ENCODE measurements at places on chromosomes 2 and 18. TPM values are rescaled to one million over a fixed set of nuclear protein-coding genes. Genes with fewer than 3 reads are reported as not detected.

The PKDCC gene
- polyA plus RNA-seq: not detected

The FBXO41 gene
- polyA plus RNA-seq: 0.85 TPM

- H3K27me3 ChIP-seq: no peaks in the 10 kb centered on the region
- DNase-seq: no peak
- H3K36me3 ChIP-seq: no peaks in the 10 kb centered on the region
Measured at GRCh38 chr2:148965623-148966437, 72.7 kb upstream of the LYPD6B start.

- DNase-seq: no peak
- no peak overlapping the region for H3K4me3 ChIP-seq
- no peaks in the 10 kb centered on the region for H3K27me3 ChIP-seq
- no peak overlapping the region for H3K27ac ChIP-seq
Measured at GRCh38 chr2:26359886-26360473, 13.4 kb upstream of the ADGRF3 start.

- H3K27me3 ChIP-seq: no peaks in the 10 kb centered on the region
- peak overlapping the region; percentile 49 for H3K27ac ChIP-seq
- DNase-seq: peak; percentile 62
- H3K36me3 ChIP-seq: no peaks in the 10 kb centered on the region
- H3K4me3 ChIP-seq: peak overlapping the region; percentile 68
- peaks cover 41% of the 10 kb centered on the region for H3K4me1 ChIP-seq
Measured at GRCh38 chr2:221527776-221528309, 44.3 kb downstream of the EPHA4 start.

GRCh38 chr2:188693111-188693510 lies 281.1 kb upstream of the COL3A1 start:
- H3K4me3 ChIP-seq: no peak overlapping the region
- H3K27me3 ChIP-seq: no peaks in the 10 kb centered on the region
- H3K4me1 ChIP-seq: no peaks in the 10 kb centered on the region
- no peaks in the 10 kb centered on the region for H3K36me3 ChIP-seq
- no peak overlapping the region for H3K27ac ChIP-seq
- no peak for DNase-seq

GRCh38 chr18:25976554-25976953 lies 113.9 kb downstream of the SS18 start:
- no peak overlapping the region for H3K27ac ChIP-seq
- H3K27me3 ChIP-seq: no peaks in the 10 kb centered on the region
- no peaks in the 10 kb centered on the region for H3K36me3 ChIP-seq
- no peak for DNase-seq
- no peaks in the 10 kb centered on the region for H3K4me1 ChIP-seq

The LYG1 gene
- polyA plus RNA-seq: not detected

DNA sequence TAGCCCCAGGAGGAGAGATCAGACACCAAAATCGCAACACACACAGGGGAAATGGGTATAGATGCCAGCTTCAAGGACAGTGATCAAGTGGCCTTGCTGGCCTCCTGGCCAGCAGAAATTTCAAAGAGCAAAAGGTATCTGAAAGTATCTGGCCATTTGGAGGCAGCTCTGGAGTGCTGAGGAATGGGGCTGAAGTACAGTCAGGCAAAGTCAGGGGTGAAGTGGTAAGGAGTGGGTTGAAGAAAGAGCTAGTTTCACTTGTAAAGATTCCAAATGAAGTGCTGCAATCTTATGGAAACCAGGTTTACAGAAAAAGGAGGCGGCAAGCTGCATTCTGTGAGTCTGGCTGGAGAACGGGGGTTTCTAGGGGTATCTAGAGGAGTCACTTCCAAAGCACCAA lies 19.2 kb upstream of the PCBP1 start:
- no peak for DNase-seq
- H3K27ac ChIP-seq: peak overlapping the region; percentile 91
- peaks cover 15% of the 10 kb centered on the region for H3K36me3 ChIP-seq
- no peaks in the 10 kb centered on the region for H3K27me3 ChIP-seq
- peaks cover 31% of the 10 kb centered on the region for H3K4me1 ChIP-seq

DNA sequence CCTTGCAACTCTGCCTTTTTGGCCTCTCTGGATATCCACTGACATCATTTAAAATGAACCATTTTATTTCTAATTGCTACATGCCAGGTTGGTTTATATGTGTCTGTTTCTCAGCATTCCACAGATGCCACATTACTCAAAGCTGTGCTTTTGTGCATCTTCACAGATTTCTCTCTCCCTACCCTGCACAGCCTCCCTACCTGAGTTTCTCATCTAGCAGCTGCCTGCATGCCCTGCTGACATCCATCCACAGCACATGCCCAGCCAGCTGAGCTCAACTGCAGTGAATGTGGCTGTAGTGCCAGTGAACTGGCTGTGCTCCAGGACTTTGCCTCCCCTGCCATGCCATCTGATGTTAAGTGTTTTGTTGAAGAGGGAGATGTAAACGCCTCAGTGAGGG lies 44.5 kb downstream of the PKP4 start:
- no peaks in the 10 kb centered on the region for H3K27me3 ChIP-seq
- no peak for DNase-seq
- H3K4me3 ChIP-seq: no peak overlapping the region

The ZNF385B gene
- polyA plus RNA-seq: not detected

- H3K4me1 ChIP-seq: no peaks in the 10 kb centered on the region
- H3K27me3 ChIP-seq: no peaks in the 10 kb centered on the region
- peak; percentile 12 for DNase-seq
- no peak overlapping the region for H3K4me3 ChIP-seq
Measured at GRCh38 chr2:95231723-95232122, 24.4 kb downstream of the ZNF892 start.

DNA sequence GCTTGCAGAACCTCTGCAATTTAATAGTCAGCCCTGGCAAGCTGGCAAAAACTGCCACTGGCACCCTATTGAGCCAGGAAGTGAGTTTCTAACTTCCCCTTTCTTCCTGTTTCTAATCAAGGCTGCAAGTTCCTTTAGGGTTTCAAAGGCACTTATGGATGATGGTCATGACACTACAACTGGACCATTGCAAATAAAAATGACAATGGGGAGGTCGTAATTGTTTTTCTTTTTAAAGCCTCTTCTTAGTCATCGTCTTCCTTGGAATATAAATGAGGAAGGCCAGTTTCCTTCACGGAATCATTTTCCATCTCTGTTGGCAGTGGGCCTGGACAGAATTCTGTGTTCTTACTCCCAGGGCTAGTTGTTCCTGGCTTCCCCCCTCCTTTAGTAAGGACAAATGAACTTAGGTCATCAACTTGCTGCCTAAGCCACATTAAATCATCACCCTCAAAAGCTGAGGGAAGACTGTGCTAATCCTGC lies 35.8 kb downstream of the SH3RF3 start:
- no peak overlapping the region for H3K27ac ChIP-seq
- H3K4me3 ChIP-seq: no peak overlapping the region
- no peaks in the 10 kb centered on the region for H3K27me3 ChIP-seq
- H3K36me3 ChIP-seq: no peaks in the 10 kb centered on the region
- no peak for DNase-seq

- H3K4me1 ChIP-seq: no peaks in the 10 kb centered on the region
- no peak overlapping the region for H3K4me3 ChIP-seq
- no peaks in the 10 kb centered on the region for H3K27me3 ChIP-seq
- no peak overlapping the region for H3K27ac ChIP-seq
- H3K36me3 ChIP-seq: no peaks in the 10 kb centered on the region
Measured at GRCh38 chr18:71011389-71011788, 722.5 kb downstream of the SOCS6 start.

The ABCB11 gene
- polyA plus RNA-seq: not detected

DNA sequence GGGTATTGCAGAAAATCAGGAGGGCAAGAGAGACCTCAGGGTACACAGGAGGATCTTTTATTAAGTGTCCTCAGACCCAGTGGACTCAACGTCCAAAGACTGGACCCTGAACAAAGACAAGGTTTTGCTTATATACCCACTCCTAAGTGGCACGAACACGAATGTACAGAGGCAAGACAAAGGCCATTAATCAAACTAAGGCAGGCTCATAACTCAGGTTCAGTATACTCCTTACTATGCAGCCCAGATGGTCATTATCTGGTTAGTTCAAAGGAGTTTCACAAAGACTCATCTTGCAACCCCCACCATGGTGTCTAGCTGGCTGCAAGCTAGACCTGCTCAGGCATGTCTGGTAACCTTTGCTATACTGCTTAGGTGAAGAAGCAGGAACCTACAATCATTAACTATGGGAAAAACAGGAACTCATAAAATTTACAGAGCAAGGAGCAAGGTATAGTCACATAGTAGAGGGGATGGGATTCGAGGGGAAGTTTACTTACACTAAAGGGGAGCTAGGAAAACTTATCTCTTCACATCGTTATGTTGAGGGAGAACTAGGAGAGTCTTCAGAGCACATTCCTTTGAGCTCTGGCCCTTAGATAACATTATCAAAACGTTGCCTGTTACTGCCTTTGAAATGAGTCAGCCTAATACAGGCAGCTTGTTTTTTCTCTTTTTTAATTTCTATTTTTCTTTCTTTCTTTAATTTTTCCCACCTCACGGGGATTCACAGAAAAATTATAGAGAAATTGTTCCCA lies 33.9 kb downstream of the SLC4A3 start:
- H3K27ac ChIP-seq: no peak overlapping the region
- H3K4me3 ChIP-seq: no peak overlapping the region
- peaks cover 13% of the 10 kb centered on the region for H3K27me3 ChIP-seq
- no peaks in the 10 kb centered on the region for H3K36me3 ChIP-seq
- no peaks in the 10 kb centered on the region for H3K4me1 ChIP-seq

DNA sequence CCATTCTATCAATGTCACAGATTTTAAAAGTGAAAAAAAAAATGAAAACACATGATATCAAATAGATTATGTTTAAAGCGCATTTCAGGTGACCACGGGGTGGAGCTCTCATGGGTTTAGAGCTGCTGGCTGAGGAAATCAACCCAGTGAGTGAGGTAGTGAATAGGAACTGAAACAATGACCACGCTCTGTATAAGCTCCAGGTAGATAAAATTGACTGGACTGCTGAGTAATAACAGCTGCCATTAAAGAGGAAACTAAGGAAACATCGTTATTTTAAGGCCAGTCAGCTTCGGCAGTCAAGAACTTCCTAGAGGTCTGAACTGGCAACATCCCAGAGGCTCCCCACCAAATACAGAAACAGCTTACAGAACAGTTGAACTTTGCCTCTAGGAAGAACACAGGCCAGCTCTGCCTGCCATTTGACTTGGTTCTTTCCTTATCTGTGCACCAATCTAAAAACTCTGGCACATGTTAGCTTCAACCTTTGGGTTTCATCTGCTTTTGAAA lies 185.9 kb downstream of the PDE1A start:
- no peaks in the 10 kb centered on the region for H3K4me1 ChIP-seq
- no peaks in the 10 kb centered on the region for H3K36me3 ChIP-seq
- no peak overlapping the region for H3K4me3 ChIP-seq
- DNase-seq: peak; percentile 21
- no peak overlapping the region for H3K27ac ChIP-seq
- H3K27me3 ChIP-seq: no peaks in the 10 kb centered on the region

- H3K27ac ChIP-seq: no peak overlapping the region
- H3K4me3 ChIP-seq: no peak overlapping the region
- peaks cover 22% of the 10 kb centered on the region for H3K27me3 ChIP-seq
- DNase-seq: no peak
Measured at GRCh38 chr2:68939962-68940361, 12.7 kb downstream of the GKN2 start.

DNA sequence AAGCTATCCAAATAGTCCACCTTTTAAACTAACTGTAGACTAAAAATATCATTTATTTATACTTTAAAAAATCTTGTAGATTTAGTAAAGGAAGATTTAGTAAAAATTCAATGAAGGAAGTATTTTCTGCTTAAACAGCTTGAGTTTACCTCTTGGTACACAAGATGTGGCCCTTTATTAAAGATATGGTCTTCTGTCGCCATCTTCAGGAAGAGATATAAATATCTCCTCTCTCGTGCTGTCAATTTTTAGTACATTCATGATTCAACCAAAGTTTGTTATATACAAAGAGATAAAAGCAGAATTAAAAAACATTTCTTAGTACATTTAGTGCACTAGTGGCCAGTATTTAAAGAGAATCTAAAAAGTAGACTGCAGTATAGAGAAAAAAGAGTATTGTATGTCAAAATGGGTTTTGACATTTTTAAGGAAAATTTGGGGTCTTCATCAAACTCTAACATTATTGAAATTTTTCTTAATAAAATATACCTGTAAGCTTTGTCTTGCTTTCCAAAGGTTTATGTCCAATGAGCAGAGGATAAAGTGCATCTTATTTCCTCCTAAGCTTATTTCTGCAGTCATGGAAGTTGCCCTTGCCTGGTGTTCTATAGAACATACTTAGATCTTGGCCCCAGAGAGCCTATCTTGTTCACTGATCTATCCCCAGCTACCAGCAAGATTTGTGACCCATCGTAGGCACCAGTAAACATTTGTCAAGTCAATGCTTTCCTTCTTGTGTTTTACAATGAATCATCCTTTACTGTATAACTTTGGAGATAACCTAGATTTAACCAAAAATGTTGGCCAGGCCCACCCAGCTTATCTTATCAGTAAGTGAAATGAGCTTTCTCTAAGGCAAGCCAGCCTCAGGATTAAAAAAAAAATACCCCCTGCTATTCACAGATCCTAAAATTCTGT lies 18.5 kb upstream of the EML6 start:
- H3K4me1 ChIP-seq: peaks cover 14% of the 10 kb centered on the region
- no peak overlapping the region for H3K4me3 ChIP-seq
- H3K27ac ChIP-seq: no peak overlapping the region
- no peaks in the 10 kb centered on the region for H3K36me3 ChIP-seq
- H3K27me3 ChIP-seq: peaks cover 8% of the 10 kb centered on the region

The LIMS2 gene
- polyA plus RNA-seq: 23.8 TPM

The TCF7L1 gene
- polyA plus RNA-seq: not detected

The CTLA4 gene
- polyA plus RNA-seq: 54.4 TPM
